ENCODE measurements at places on chromosomes 7 and 10.

DNA sequence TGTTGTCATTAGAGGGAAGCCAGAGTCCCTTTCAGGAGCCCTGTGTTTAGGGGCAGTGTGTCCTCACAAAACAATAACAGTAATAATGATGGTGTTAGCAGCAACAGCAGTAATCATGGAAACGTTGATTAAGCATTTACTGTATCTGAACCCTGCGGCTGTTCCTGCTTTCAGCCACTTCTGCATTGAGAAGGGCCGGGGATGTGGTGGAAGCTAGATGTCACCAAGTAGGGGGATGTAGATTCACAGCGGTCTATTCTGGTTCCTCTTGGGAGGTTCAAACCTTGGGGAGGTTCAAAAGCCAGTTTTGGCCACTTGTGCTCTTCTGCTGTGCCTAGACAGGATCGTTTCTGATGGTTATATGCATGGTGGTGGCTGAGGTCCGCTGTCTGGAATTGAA is 44.8 kb downstream of the PRPF18 start:
- DNase-seq: no peak

GRCh38 chr7:17234398-17235031 is 63.9 kb upstream of the AHR start:
- DNase-seq: peak; percentile 9

DNA sequence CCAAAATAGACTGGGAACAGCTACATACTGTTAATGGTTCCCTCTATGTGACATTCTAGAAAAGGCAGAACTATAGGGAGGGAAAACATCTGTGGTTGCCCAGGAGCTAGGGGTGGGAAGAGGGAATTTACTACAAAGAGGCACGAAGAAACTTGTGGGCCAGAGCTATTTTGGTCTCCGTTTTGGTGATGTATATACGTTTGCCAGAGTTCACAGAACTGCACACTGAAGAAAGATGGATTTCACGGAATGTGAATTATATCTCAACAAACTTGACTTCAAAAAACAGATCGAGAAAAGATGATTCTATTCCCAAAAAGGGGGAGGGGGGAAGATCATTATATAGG is 386 bp upstream of the AS3MT start:
- DNase-seq: no peak

- no peak for DNase-seq
These were observed 681.3 kb downstream of the TNS3 start for GRCh38 chr7:46900312-46901263.

GRCh38 chr7:15855525-15856109 is 169.1 kb upstream of the MEOX2 start:
- no peak for DNase-seq

- no peak for DNase-seq
These were observed 17.1 kb downstream of the SLC26A3 start for GRCh38 chr7:107785926-107786325.

GRCh38 chr7:37352974-37353948 is 95.4 kb downstream of the ELMO1 start:
- no peak for DNase-seq

- DNase-seq: no peak
These were observed 141.4 kb downstream of the KIAA1217 start for GRCh38 chr10:24350070-24350921.

DNA sequence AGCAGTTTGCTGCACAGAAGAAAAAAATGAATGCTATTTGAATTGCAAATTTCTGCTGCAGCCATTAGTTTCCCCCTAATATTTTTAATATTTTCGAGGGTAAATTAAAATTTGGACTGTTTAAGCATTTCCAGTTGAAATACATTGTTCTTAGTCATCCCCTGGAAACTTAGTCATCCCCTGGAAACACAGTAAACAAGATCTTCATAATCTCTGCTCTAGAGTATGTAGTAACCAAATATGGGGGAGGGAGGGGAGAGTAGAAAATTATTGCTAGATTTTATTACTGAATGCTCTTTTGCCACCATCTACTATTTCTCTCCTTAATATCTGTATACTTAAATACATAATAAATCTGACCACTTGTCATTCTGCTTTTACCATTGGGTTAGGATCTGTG is 1053.3 kb downstream of the SORCS1 start:
- no peak for DNase-seq

DNA sequence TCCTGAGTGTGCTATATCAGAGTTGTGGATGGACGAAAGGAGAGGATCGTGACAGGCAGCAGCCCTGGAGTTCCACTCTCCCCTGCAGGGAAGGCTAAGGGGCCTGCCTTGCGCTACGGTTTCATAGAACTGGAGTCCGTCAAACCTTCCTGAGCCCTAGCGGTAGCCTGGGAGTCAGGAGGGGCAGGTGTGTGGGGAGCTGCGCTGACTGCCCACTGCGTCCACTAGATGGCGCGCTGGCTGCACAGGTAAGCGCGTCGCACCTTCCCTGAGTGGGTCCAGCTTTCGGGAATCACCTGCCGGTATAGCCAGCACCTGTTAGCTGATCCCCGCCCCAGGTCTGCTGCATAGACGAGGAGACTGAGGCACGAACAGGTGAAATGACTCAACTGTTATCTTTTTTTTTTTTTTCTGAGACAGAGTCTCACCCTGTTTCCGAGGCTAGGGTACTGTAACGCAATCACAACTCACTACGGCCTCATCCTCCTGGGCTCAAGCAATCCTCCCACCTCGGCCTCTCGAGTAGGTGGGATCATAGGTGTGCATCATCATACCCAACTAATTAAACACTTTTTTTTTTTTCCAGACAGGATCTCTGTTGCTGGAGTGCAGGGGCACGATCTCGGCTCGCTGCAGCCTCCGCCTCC is 20.2 kb upstream of the BAIAP2L1 start:
- DNase-seq: no peak

GRCh38 chr7:19491821-19492452 is 216.9 kb downstream of the POLR1F start:
- DNase-seq: no peak

- no peak for DNase-seq
These were observed 272.1 kb downstream of the SDK1 start for GRCh38 chr7:3573151-3573550.

GRCh38 chr7:99514050-99514449 is 9.6 kb downstream of the ZKSCAN5 start:
- no peak for DNase-seq

DNA sequence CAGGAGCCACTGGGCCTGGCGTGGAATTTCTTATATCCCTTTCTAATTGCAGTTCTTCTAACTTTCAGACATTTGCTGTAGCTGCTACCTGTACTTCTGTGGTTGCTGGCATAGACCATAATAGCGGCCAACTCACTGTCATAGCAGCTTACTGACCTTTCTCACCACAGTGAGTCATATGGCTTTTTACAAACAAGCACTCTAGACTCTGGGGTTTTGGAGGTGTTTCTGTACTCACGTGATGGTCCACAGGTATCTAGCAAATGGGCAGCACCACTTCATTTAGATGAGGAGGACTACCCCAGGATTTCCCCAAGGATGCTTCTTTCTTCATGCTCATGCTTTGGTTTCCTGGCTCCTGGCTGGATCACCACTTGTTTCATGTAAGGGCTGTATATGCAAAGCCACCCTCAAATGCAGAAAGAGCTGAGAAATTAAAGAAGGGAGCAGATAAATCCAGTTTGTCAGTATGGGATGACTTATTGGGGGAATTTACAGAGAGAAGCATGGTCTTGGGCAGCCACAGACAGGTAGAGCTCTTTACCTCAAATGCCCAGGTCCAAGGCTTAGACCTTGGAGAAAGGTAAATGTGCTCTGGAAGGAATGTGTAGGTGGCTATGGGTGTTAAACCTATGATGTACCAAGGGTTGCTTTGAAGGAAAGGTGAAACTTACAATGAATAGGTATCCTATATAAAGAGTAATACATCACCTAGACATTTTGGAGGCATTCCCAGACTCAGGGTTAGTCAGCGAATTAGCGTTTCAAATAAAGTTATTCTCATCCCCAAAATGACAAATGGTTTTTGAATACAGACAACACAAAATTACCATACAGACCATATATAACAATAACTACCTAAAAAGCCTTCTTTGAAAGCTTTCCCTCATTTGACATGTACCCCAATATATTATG is 15.9 kb upstream of the SLC25A16 start:
- no peak for DNase-seq

DNA sequence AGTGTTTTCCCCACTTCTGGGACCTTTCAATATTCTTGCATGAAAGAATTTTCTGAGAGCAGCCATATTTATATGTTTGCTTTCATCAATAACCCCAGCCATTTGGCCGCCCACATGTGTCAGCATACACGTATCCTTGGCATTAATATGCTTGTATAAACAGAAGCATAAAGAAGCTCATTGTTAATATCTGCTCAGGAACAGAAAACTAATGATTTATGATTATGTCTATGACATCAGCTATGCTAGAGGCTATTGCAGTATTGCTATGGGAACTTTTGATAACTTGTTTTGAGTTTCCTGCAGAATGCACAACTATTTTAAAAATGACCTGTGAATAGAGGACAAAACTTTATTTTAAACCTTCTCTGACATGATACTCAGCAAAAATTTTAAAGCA is 300.9 kb upstream of the MTPN start:
- DNase-seq: no peak

DNA sequence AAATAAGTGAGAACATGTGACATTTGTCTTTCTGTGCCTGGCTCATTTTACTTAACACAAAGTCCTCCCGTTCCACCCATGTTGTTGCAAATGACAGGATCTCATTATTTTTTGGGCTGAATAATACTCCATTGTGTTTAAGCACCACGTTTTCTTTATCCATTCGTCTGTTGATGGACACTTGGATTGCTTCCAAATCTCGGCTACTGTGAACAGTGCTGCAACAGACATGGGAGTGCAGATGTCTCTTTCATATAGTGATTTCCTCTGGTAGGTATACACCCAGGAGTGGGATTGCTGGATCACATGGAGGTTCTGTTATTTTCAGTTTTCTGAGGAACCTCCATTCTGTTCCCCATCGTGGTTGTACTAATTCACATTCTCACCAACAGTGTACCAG is 264.4 kb upstream of the GALNT17 start:
- no peak for DNase-seq

- no peak for DNase-seq
These were observed 32.1 kb downstream of the BTRC start for GRCh38 chr10:101385866-101386658.

DNA sequence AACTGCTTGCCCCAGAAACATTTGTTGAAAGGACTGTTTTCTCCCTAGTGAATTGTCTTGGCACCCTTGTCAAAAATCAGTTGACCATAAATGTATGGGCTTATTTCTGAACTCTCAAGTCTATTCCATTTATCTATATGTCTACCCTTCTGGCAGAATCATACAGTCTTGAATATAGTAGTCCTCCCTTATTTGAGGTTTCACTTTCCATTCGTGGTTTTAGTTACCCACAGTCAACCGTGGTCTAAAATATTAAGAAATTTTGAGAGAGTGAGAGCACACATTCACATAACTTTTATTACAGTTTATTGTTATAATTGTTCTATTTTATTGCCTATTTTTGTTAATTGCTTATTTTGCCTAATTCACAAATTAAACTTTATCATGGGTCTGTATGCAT is 17.4 kb upstream of the CEP41 start:
- DNase-seq: no peak
